ENCODE measurements at places on chromosomes 12 and 14.

DNA sequence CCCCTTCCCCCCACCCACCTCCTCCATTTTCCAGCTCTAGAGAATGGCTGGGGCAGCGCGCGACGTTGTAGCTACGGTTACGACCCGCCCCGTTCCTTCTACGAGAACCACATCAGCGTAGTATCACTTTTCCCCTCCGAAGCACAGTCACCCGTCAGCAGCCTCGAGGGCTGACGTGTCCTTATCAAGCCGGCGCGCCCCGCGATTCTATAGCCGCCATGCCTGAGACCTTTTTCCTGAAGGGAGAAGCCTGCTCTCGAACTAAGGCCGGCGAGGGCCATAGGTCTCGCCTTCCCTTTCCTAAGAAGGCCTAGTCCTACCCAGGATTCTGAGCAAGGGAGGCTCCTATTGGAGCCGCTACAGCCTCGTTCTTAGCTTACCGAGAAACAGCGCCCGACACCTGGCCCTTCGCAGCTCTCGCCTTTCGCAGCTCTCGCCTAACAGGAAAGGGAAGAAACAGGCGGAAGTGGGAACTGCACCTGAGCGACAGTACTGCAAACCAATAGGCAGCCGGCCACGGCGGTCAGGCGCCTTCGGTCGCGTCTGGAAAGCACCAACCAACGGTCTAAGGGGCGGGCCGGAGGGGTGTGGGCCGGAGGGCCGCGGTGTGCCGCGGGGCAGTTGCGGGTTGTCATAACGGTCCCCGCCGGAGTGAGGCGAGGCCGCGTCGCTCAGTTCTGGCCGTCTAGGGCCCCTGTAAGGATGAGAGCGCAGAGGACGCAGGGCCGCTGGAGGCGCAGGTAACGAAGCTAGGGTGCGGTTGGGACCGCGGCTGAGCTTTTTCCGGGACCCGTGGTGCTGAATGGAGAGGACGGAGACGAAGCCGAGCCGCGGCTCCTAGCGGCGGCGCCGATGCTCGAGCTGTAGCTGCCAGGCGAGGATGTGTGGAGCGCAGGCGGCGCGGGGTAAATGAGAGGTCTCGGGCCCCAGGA is at the start of the genes MGAT2 and RPL36AL:
MGAT2 (plus strand) TSS at position 618 of the 932 bp plus-strand sequence. CDS start 470 bp downstream, outside the sequence.
RPL36AL (minus strand) TSS at position 445 of the 932 bp plus-strand sequence. CDS start 1,522 bp downstream, outside the sequence.
- peak; percentile 94 for DNase-seq

DNA sequence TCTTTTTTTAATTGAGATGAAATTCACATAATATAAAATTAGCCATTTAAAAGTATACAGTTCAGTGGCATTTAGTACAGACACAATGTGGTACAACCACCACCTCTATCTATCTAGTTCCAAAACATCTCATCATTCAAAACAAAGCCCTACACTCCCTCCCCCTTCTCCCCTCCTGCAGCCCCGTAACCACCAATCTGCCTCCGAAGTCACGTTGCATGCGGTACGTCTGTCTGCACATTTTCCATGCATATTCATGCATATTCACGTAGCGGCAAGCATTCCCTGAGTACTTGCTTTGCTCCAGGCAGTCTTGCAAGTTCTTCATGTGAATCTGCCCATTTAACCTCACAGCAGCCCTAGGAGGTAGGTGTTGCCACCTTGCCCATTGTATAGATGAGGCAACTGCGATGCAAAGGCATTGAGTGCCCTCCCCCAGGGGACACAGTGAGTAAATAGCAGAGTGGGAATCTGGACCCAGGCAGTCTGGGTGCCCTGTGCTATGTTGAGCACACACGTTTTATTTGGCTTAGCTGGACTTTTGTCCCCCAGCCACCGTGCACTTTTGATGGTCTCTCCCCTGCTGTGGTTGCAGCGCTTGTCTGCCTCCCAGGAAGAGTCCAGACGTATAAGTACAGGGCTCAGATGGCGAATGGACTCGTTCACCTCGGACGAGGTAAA is 43.4 kb downstream of the RIN3 start:
- no peak for DNase-seq

GRCh38 chr12:27896419-27896990 is 76.0 kb downstream of the PTHLH start:
- no peak for DNase-seq

- DNase-seq, result no peak
Observed at GRCh38 chr12:132020292-132020691, 70.5 kb downstream of the EP400 start.

DNA sequence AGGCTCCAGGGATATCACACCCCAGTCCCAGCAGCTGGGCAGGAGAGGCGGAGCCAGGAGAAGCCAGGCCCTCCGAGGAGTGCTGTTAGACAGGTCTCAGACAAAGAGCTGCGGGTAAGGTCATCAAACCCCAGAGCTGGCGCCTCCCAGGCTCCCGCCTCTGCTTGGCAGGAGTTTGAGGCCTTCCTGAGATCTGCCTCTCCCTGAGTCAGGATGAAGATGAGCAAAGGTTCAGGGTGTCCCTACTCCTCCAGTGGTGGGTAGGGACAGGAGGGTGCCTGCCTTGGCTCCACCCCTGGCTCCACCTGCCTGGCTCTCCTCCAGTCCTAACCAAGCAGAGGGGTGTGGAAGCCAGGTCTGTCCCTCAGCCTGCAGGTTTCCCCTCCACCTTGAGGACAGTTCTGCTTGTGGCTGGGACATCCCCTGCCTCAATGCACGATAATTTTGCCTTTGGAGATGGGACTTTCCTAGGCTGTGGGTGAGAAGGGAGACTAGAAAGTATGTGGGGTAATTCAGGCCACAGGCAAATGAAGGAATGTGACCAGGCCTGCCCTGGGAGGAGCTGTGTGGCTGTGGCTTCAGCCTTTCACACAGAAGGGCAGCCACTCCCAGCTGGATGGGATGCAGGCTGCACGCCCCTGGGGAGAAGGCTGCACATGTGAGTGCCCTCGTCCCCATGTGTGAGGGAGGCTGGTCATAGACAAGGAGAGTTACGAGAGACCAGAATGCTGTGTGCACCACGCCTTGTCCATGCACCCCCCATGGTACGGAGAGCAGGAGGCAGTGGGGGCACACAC is 2.2 kb downstream of the PLEKHG6 start:
- DNase-seq, result no peak

All from AML-193 (cell line).